ENCODE measurements at places on chromosomes 7 and 10.

DNA sequence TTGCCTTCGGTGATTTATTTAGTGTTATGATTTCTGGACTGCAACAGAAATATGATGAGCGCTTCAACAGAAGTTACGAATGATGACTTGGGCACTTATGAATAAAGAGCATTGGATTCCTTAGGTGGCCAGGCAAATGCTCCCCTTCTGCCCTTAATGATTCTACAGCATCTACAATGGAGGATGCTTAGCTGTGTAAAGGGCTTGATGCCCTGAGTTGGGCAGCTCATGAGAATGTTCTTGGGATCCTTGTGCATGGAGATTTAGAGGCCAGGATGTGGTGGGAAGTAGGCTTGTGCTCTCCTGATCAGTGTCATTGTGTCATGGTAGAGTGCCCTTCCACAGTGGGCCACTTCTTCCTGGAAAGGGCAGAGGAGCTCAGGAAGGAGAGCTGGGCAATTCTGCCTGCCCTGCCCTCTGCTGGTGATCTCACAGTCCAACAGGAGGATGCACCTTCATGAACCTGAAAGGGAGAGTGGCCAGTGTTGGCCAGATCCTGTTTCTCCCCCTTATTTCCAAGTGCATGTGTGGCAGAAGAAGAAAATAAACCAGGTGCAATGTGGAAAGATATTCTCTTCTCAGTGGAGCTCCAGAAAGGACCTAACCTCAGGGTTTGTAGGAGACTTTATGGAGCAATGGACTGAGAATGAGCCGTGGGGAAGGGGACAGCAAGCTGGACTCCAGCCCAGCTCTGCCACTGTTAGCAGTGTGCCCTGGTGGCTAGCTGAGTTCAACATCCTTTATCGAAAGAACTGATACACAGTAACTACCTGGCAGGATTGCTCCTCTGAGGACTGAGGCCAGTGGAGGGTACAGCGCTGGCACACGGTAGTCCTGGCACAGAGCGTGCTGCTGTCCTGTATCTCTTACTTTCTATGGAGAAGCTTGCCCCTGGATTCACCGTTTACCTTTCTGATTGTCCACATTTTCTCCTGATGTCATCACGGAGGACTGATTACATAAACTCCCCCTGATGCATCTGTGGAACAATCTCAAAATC is 182.9 kb downstream of the BMPER start:
- DNase-seq, result peak; percentile 5

DNA sequence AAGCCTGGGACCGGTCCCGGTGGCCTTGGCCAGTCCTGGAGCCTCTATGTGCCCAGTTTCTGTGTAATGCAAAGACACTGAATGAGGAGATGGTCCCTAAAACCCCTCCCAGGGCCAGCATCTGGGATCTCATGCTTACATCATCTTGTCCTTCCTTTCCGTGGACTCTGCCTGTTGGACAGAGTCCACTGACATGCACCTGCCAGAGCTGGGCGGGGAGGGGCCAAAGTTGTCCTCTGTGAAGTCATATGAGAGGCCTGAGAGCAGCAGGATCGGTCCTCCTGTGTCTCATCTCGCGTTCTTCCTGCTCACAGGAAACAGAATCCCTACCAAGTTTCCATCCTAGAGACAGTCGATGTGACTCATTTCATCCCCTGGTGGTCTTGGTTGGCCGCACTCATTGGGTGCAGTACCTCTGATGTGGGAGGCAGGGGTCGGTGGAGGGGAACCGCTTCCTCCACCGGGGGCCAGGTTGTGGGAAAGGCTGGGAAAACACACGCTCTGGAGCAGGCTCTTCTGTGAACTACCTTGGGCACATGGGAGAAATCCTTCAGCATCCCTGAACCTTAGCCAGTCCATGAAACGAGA is 389.6 kb upstream of the PODXL start:
- DNase-seq, result no peak

GRCh38 chr7:596819-597182 is 77.2 kb upstream of the PDGFA start:
- DNase-seq, result no peak

- no peak for DNase-seq
These were observed 133.5 kb downstream of the BUB3 start for GRCh38 chr10:123287594-123288247.

- no peak for DNase-seq
These were observed 8.8 kb upstream of the ZC3HAV1 start for GRCh38 chr7:139118234-139118804.

Data from NCI-H1436 (cell line).